Right renal cortex interstitium (tissue), 3 donors: ENCODE measurements at places on chromosomes 3 and 15.

- DNase-seq, result no peak
Observed at GRCh38 chr3:98809557-98809956, 46.4 kb downstream of the ST3GAL6 start.

GRCh38 chr15:39125904-39126303 is 455.0 kb upstream of the THBS1 start:
- no peak for DNase-seq

DNA sequence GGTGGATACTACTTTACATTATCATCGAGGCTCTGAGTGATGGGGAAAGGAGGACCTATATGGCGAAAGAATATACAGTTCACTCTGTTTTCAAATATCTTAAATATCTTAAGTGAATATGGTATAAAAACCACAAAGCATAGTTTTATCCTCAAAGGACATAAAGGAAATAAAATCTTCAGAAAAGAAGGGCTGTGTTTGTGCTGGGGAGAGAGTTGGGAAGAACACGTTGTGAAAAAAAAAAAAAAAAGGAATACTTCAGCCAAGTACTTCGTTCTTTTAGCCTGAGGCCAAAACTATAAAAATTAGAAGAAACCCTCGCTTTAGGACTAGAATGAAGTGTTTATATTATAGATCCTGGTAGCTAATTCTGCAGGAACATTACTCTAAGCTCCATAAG is 10.2 kb upstream of the TMEM212 start:
- DNase-seq, result no peak

DNA sequence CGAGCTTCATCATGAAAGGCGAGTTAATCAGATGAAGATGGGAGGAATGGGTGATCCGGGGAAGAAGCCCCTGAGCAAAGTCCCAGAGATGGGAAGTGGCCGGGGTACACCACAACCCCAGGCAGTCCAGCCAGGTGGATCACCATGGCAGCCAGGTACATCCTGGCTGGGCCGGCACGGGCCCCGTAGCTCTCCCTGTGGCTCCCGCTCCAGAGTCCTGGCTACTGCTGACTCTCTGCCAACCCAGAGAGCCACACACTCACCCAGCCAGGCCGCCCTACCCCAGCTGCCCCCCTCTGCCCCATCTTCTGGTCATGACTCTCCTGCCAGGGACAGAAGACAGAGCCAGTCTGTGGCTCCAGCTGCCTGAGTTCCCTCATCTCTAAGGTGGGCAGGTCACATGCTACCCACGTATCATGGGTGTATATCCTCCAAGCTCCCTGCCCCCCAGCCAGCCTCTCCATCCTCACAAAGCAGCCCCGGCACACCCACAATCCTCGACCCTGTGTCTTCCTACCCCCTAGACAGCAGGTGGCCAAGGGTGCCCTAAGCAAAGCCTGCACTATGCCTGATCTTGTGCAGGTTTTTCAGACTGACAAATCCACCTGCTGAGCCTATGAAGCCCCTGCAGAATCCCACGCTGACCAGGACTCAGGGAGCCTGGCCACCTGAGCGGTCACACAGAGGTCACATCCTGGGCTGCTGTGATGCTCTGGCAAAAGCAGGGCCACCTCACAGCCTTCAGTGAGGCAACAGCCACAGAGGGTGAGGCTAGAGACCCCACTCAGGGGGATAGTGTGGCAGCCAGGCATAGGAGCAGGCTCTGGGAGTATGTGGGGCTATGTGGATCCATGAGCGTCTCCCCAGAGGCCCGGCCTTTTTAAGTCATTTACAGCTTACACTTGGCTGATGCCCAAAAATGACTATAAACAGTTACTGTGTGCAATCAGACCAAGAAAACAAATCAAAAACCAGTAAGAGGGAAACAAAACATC is 13.2 kb downstream of the XXYLT1 start:
- no peak for DNase-seq

GRCh38 chr3:171960159-171960558 is 79.2 kb upstream of the FNDC3B start:
- DNase-seq, result no peak

GRCh38 chr3:165103616-165104015 is 25.3 kb upstream of the SI start:
- no peak for DNase-seq

DNA sequence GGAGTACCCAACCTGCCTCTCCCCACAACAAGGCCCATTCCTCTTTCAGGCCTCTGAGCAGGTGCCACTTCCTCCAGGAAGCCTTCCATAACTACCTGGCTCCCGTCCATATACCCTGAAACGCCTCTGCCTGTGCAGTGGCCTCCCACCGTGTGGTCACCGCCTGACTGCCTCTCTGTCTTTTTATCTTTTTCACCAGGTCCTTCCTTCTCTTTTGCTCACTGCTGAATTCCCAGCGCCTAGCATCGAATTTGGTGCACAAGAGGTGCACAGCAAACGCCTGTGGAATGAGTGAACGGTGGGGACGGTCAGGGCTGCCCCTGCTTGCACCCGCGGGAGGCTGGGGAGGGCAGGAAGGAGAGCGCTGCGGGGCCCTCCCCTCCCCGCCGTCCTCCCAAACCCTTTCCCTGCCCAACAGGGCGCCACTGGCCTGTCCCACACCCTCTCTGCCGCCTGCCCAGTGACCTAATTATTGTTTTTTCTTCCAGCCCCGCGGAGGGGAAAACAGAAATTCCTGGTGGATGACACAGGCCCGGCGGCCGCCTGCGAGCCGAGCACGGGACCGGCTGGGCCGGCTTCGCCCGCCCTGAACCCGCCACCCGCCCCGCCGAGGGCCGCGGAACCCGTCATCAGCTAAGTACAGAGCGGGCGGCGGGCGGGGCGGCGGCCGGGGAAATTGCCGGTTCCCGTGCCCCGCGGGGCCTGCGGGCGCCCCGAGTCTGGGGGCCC is 140.1 kb downstream of the SMAD6 start:
- no peak for DNase-seq

GRCh38 chr3:122183893-122184590 is 574 bp downstream of the CASR start:
- no peak for DNase-seq

DNA sequence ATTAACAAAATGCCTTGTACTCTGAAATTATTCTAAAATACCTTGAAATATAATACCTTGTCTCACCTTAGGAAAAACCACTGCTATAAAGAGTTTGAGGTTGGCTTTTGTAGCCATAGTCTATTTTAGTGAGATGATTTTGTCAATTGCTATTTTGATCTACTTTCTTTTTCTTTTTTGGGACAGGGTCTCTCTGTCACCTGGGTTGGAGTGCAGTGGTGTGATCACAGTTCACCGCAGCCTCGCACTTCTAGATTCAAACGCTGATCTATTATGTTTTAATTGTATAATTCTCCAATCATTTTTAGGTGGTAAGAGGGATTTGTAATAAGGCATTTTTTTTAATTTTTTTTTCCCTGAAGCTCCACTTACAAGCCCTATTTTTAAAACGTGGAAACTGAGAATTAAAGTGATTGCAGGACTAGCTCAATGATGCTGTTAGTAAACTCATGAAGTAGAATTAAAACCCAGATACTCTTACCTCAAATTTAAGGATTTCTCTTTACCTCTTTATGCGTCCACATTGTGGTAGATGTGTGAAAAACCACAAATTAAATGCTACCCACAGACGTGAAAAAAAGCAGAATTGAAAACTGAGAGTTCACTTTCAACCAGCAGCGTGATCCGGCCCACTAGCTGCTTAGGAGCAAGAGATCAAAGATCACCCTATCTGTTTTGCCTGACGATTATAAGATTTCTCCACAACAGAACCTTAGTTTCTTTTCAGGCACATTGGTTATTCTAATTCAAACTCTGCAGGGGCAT is 384.2 kb downstream of the CGGBP1 start:
- DNase-seq, result no peak

DNA sequence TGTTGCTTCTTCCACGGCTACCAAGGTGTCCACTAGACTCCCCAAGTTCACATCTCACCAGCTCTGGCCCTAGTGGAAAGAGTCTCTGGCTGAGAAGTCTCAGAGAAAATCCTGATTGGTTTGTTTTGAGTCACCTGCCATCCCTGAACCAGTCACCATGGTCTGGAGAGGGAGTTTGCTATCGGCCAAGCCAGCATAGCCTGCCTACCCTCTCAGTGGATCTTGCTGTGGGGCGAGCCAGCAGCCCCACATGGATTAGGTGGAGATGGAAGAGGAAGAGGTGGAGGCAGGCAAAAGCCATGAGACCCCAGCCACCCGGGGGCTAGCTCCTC is 48.1 kb upstream of the FLNB start:
- DNase-seq, result no peak

GRCh38 chr15:67024314-67024997 is 40.9 kb upstream of the SMAD3 start:
- DNase-seq, result no peak

DNA sequence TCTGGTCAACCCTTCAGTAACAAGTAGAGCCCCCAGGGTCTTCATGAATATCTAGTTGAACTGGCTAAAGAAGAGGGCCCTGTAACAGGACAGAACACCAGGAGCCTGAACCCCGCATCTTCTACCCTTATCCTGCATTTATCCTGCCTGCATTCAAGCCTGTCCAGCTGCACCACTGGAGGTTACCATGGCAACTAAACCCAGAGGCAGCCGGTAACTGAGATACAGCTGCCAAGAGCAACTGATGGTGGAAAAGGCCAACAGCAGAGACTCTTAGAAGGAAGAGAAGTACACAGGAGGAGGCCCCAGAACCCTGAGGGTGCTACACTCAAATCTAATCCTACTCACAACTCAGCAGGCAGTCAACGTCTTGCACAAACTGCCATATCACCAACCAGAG is 3.7 kb upstream of the PRKAR2A start:
- no peak for DNase-seq

DNA sequence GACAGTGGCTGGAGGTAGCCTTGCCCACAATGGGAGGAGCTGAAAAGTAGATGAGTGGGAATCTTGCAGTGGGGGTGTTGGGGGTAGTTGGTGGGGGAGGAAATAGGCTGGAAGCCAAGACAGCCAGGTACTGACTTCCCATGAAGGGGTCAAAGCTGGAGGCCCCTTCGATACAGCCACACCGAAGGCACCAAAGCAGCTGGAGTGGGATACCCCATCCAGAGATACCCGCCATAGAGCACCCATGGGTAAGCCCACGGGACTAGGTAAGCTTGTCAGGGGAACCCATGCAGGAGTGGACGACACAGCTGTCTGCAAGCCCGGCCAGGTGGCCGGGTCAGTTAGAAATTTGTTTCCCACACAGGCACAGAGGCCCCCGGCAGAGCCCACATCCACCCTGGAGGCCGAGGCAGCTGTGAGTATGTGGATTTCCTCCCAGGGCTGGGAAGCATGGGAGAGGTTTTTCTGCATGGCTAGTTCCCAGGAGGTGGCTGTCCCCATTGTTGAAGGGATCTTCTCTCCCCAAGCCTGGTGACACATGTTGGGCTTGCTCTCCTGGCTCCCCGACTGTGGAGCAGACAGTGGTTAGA is 28.6 kb downstream of the PRR23E start:
- no peak for DNase-seq

DNA sequence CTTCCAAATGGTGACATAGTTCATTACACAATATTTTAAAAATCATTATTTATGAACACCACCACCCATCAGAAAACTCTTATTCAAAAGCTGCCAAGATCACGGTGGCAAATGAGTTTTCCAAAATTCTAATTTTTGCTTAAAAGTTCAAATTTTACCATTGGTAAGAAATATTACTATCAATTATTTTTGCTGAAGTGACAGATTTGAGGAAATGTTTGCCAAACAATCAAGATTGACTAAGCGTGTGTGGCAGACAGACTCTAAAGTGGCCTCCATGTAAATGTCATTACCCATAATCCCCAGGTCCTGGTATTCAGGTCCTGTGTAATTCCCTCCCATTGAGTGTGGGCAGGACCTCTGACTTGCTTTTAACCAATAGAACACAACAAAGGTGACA is 35.0 kb downstream of the ZNF280D start:
- no peak for DNase-seq

GRCh38 chr3:13539671-13540070 is 9.3 kb upstream of the FBLN2 start:
- DNase-seq, result no peak

GRCh38 chr3:172591876-172592771 is 68.9 kb upstream of the TNFSF10 start:
- no peak for DNase-seq

DNA sequence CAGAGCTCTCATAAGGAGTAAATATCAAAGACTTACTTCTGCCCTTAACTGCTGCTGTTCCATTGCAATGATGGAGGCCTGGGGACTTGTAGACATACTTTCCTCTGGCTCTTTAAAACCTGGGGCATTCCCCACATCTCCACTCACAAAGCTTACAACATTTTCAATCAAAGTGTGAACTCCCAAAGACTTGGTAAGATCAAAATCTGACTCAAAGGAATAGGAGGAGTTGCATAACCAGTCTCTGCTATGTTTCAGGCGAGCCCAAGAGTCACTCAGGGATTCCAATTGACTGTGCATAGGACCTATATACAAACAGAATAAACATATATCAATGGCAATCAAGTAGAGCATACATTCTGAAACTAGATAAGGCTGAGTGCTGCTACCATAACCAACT is 101.5 kb downstream of the FBXL22 start:
- DNase-seq, result no peak

DNA sequence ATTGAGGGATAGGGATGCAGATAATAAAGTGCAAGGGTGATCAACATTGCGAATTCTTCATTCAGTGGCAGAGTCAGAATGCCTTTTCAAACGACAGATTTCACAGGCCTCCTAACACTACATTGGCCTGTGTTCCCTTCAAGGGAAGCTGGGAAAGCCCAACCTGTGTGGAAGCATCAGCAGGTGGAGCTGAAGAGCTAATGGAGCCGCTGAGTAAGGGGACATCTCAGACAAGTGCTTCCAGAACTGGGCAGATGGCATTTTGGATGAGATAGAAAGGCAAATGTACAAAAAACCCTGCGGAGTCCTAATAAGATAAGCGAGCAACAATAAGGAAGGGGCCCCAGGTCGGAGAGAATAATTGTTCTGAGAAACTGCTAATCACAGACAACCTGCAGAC is 8.5 kb upstream of the SLC24A5 start:
- peak; percentile 12 for DNase-seq

DNA sequence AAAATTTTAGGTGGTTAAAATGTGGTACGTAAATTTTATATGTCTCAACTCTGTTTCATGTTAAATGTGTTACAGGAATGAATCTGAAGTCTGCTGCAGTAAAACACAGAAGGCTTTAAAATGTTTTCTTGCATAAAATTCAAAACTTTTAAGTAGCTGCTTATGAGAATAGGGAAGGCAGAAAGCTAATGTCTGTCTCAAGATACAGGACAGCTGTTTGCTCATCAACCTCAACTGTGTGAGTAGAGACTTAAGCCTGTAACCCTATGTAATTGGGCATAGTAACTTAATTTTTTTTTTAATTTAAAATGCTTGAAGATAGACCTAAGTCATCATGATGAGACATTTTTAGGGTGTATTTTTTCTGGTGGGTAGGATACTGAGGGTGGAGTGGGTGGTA is 38.9 kb downstream of the ZFAND6 start:
- no peak for DNase-seq

DNA sequence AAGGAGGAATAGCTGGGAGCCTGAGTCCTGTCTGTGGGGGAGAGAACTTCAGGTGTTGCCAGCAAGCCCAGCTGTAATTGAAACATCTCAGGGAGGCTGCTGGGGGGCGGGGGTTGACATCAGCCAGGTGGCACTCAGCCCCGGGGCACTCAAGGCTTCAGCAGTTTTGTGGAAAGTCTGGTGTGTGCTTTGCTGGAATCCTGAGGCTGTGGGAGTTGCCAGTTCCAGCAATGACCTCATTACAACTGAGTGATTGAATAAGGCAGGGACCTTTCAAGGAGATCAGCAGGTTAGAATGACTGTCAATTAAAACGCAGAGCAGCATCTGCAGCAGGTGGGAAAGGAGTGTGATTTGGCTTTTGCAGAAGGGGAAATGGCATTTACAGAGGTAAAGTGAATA is 75.7 kb downstream of the FAM43A start:
- peak; percentile 45 for DNase-seq
